ENCODE measurements at places on chromosomes 5 and 9. TPM values are rescaled to one million over a fixed set of nuclear protein-coding genes. Genes with fewer than 3 reads are reported as not detected.

STING1 gene
- 35.2 TPM for total RNA-seq

DNA sequence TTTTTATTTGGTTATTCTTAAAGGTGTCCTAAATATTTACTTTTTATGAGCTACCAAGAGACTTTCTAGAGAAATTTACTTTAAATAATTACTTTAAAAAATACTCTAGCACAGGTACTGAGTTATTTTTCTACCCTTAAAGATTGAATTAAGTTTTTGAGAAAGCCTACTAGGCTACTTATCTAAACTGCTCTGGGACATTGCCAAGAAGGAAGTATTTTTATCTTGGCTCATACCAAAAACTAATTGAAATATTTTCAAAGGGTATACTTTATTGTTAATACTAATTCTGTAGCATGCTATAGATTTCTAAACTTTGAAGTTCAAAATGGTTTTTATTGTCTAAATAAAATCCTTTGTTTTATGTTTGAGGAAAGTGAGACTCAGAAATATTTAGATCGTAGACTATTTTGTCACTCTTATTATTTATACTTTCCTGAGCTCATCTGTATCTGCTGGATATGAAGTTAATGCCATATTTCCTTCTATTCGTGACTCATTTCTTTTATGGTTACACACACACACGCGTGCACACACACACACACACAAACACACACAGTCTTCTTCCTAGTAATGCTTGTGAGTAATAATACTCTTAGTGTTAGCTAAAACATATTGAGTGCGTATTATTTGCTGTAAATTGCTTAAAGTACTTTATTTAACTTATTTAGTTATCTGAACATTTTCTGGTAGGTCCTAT lies 89.5 kb downstream of the MAN2A1 start:
- DNase-seq = no peak

GRCh38 chr5:103646698-103647614 lies 84.4 kb upstream of the NUDT12 start:
- no peak for DNase-seq

GRCh38 chr9:91760906-91761305 lies 189.1 kb downstream of the ROR2 start:
- DNase-seq = no peak

CDH12 gene
- 0.20 TPM for total RNA-seq

GRCh38 chr5:126414874-126415502 lies 8.2 kb upstream of the GRAMD2B start:
- DNase-seq = peak; percentile 64

GRCh38 chr9:8917956-8918739 lies 1118.6 kb upstream of the DMAC1 start:
- DNase-seq = no peak

Data from M059J (cell line).